ENCODE measurements at places on chromosomes 6 and 20.

- DNase-seq, result no peak
These were observed 7.9 kb downstream of the NUDT3 start for GRCh38 chr6:34384321-34385153.

DNA sequence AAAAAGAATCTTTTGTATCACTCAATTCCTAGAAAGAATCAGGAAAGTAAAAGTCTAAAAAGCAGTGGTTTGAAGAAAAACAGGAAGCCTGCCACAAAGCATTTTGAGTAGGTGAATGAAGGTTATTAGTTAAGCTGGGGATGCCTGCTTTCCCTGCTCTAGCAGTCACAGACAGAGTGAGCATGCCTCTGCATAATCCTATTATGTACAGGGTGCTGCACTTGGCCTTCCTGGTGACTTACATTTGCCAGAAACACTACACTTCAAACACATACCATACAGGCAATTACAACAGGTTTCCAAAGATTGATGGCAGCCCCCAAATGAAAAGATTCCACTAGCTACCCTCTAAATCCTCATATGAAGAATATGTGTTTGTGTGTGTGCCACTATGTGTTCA is 130.8 kb downstream of the TPBG start:
- DNase-seq, result no peak

GRCh38 chr20:6605055-6605935 is 162.2 kb upstream of the BMP2 start:
- no peak for DNase-seq

DNA sequence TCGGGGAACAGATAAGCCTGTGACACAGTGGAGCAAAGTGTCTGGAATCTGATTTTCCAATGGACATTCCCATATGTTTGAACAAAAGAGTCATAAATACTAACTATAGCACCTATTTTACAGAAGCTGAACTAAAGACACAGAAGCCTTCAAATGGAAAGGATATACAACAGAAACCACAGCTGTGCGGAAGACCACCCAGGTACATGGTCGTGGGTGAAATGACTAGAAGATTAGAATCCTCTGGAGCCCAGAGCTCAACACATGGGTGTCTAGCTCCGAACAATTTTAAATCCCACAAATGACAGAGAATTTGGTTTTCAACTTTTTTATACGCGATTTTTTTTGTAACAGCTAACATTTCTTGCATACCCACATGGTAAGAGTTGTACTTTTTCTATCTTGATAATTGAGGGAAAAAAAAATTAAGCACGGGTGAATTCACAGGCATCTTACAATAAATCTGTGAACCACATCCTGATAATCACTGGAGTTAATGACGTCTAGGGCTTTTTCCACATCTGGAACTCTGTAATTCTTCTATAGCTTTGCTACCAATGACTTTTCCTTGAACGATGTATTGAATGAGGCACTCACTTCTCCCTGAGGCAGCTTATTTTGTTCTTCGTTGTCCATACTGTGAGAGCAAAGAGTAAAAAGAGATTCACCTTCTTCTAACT is 271.1 kb upstream of the AGPAT4 start:
- DNase-seq, result no peak

- DNase-seq, result no peak
These were observed 26.5 kb downstream of the COL11A2 start for GRCh38 chr6:33165581-33166258.

DNA sequence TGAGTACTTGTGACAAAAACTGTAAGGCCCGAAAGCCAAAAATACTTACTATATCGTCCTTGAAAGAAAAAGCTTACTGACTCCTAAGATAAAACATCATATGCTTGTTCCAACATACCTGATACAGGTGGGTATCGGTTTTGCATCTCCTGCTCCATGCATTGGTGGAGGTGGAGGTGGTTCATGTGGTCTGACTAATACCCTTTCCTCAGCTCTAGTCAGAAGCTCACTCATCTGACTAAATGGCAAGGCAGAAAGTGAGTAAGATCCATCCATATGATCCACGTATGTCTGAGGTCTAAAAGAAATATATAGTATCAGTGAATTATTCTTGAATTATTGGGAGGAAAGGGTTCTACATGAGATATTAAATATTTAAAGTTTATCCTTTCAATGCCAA is 76.2 kb downstream of the WASF1 start:
- no peak for DNase-seq
